D721Med (cell line): ENCODE measurements at places on chromosomes 6 and 20.

GRCh38 chr6:1860756-1861348 lies 251.1 kb downstream of the FOXC1 start:
- DNase-seq: no peak

GRCh38 chr6:118706702-118707101 lies 55.3 kb upstream of the CEP85L start:
- no peak for DNase-seq

- no peak for DNase-seq
Observed at GRCh38 chr6:145169726-145170224, 565.5 kb downstream of the EPM2A start.

DNA sequence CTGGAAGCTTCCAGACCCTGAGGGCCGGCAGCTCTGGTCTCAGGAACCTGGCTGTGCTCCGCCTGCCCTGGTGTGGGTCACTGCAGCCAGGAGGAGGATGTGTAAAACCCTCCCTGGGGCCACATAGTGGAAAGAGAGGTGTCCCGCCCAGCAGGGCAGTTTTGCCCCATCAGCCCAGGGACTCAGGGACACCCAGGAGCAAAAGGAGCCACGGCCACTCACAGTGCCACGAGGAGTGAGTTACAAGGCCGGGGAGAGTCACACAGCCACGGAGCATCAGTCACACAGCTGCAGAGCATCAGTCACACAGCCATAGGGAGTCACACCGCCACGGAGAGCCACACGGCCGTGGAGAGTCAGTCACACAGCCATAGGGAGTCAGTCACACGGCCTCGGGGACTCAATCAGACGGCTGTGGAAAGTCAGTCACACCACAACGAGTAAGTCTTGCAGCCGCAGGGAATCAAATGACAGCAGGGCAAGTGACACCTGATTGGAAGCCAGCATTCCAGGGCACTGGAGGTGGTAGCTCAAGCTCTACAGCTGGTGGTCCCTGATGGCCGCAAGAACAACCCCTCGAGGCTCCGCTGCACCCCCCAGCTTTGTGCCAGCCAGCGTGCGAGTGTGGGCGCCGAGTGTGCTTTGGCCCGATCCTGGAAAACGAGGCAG lies 60.9 kb downstream of the DLL1 start:
- no peak for DNase-seq

DNA sequence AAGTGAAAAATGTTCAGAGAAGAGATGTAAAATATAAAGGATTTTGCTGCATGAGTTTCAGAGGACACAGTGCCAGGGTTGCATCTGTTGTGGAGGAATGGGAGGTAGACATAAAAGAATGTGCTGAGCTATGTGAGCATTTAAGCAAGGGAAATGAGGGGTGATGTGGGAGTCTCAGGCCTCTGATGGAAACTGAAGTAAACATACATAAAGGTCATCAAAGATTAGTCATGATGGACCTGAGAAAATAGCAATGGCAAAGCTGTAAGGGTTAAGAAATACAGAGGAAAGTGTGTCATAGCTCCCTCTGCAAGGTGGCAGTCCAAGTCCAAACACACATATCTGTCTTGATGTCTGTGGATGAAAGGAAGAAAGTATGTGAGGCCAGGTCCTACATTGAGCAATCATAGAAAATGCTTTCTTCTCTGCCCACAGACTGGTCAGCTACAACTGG lies 306.6 kb upstream of the ECI2 start:
- DNase-seq: no peak

GRCh38 chr6:73340048-73340447 lies 14.0 kb downstream of the DPPA5 start:
- DNase-seq: no peak

DNA sequence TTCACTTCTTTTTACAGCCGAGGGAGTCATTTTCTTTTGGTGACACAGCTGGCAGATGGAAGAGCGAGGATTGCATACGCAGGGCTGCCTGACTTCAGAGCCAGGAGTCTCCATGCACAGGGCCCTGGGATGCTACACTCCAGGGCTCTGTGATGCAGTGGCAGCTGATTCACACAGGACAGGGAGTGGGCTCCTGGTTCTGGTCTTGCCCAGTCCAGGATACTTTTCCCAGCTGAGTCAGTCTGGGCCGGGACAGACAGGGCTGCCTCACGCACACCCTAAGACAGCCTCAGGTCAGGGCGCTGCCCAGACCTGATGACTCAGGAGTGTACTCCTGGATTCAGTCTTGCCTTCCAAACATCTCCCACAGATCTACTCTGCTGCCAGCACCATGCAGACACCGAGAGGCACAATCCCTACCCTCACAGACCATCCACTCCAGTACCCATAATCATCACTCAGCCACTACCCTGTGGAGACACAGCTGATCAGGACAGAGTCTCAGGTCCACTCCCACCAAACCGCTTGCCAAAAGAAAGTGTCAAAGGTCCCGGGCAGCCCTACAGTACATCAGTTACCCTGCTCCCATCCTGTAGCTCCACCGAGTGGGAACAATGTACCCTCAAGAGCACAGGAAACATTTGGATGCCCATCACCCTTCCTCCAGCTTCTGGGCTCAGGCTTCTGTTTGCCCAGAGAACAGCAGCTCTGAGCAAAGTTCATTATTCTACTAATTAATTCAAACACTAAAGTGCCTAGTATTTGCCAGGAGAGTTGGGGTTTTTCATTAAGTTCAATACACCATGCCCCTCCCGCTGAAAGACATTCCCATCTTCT lies 11.5 kb downstream of the SDC4 start:
- no peak for DNase-seq

- DNase-seq: no peak
Observed at GRCh38 chr20:50372770-50373088, 137.5 kb upstream of the PTPN1 start.

GRCh38 chr20:49562311-49563014 lies 5.5 kb downstream of the PTGIS start:
- DNase-seq: no peak

DNA sequence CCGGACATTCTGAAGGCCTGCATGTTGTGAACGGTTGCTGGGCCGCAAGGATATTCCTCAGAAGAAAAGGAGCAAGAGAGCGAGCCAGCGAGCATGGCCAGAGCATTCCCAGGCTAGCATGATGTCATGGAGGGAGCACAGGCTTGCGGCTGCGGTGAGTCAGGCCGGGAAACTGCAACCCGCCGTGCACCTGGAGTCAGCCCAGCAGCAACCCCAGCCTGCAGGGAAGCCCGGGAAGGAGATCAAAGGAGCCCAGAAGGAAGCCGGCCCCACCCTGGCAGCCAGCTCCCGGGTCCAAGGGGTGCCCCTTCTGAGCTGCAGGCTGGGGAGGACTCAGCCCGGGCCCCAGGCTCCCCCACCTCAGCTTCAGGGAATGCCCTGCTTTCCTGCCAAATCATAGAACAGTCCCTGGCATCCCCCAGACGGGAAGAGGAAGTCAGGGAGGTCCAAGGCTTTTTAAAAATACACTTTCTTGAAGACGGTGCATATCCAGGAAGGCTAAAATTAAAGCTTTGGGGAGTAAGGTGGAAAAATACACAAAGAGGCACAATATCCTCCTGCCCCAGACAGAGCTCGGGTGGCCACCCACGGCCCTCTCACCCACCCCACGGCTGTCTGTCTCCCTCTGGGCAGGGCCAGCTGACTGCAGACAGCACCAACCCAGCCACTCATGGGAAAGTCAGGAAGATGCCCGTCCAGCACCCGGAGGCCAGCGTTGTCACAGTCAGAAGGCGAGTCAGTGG lies 53.7 kb downstream of the BMP7 start:
- no peak for DNase-seq

DNA sequence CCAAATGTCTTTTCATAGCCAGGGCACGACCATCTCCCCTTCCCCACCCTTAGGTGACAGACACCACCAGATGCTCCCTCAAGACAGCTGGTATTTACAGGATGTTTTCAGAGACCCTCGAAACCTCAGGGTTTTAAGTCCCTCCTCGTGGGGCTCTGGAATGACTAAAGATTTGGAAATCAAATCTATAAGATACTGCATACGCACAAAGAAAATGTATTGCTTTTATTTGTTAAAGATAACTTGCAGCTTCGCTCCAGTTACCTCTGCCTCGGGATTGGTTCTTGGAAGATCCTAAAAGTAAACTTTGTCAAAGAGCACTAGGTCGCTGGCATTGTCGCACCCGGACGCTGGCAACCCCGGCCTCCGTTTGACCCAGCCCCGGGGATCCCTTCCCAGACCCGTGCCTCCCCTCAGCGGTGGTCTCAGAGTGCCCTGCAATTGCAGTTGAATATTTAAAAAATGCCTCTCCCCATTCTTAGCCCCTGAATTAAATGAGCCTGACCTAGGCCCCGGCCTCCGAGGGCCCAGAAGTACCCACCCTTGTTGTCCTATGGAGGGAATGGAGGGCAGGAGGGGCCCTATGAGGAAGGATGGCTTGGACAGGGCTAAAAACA lies 7.1 kb downstream of the PAX1 start:
- DNase-seq: no peak

DNA sequence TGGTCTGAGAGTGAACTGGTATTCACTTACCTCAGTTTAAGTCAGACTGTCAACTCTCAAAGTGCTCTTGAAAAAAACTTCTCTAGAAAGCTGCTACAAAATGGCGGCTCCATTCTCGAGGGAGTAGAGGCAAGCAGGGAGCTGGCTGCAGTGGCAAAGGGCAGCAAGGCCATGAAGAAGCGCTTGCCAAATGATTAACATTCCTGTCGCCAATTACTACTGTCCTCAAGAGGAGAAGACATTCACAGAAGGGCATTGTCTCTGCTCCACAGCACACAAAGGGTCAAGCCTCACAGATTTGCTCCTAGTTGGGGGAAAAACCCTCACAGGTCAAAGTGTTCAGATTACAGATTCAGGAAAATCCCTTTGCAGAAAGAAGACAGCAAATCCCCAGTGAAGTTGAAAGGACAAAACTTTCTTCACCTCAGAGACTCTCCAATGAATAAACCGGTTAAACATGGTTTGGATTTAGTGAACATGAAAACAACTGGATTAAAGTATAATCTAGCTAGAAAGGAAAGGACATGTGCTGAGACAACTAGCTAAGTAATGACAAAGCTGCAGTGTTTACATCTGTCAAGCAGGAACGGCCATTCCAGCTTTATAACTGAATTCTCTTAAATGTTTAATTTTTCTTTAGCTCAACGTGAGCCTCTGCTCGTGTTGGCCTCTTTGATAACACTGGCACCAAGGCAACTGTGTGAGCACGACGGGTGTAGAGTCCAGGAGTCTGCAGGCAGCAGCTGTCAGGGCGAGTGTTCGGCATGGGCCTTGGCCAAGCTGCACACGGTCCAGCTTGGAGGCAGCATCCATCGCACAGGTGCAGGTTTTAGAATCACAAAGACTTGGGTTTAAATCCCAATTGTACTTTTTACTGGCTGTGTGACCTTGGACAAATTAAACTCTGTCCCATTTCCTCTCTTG lies 37.6 kb downstream of the NR2E1 start:
- no peak for DNase-seq

DNA sequence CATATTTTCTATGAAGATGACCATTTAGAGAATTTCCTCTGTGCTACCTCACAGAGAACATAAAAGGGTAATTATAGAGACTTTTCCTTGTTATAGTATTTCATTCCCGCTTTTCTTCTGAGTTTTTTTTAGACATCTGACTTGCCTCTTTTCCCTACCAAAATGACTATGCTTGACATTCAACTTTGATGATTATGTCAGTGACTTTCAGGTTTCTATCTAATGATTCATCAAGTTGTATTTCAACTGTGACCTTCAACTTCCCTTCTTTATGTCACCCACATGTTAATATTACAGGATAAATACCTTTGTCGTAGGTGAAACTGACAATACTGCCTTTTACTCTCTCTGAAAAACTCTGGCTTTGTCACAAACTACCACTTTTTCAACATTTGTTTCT lies 95.3 kb downstream of the MLIP start:
- no peak for DNase-seq

- no peak for DNase-seq
Observed at GRCh38 chr20:58479726-58480440, 35.3 kb downstream of the APCDD1L start.

DNA sequence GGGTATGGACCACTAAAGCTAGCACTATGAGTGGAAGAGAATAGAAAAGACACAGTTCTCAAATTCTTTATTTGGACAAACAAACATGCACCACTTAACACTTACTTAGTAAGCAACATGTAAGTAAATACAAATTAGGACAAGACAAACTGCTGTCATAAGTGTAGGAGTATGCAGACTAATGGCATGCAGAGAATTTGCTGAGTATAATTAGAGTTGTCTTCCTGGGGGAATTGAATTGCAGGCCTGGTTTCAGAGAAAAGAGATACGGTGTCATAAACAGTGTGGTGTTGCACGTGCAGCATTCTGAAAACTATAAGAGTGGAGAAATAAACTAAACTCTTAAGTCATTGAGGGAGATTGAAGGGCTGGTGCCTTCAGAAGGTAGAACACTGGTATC lies 125.2 kb upstream of the EYA4 start:
- DNase-seq: no peak

GRCh38 chr6:156510242-156510641 lies 266.9 kb upstream of the ARID1B start:
- no peak for DNase-seq

GRCh38 chr6:21885532-21886114 lies 292.1 kb downstream of the SOX4 start:
- peak; percentile 19 for DNase-seq

GRCh38 chr6:116255246-116255800 lies 1.4 kb upstream of the TSPYL4 start:
- no peak for DNase-seq

- DNase-seq: no peak
Observed at GRCh38 chr6:12343440-12344162, 53.4 kb downstream of the EDN1 start.

- DNase-seq: no peak
Observed at GRCh38 chr20:33411242-33411641, 9.9 kb upstream of the CDK5RAP1 start.

GRCh38 chr6:130189531-130190397 lies 33.0 kb downstream of the SAMD3 start:
- DNase-seq: no peak

GRCh38 chr6:44631968-44632367 lies 244.5 kb downstream of the CDC5L start:
- DNase-seq: no peak

DNA sequence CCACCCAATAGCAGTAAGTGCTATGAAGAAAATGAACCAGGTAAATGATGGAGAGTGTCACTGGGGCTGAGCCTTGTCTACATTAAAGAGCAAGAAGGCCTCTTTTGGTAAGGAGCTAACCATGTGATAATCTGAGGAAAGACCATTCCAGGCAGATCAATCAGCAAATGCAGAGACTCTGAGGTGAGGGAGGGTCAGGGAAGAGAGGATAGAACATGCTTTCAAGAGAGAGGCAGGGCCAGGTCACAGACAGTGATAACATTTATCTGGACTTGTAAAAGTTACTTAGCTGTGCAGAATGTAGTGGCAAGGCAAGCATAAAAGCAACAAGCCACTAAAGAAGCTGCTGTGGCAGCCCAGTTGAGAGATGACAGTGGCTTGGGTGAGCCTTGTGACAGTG lies 197.3 kb downstream of the TASP1 start:
- no peak for DNase-seq

DNA sequence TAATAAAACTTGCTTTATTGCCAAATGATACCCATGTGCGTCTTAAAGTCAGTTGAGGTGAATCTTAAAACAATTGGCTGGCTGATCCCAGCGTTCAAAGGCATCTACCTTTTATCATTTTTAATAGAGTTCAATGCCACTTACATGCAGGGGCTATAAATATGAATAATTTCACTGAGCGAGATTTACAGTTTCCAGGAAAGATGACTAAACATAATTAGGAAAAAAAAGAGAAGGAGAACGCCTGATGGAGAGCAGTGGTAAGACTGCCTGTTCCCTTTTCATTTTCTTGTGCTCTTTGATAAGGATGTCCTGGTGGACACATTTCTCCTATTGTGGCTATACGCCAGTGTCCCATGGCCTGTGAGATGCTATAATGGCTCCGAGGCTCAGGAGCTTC lies 139.9 kb upstream of the SLC22A23 start:
- no peak for DNase-seq
